ENCODE measurements at places on chromosomes 1 and 21.
A peak's percentile ranks its signal among the peaks of the same experiment; 100 is the strongest.

- DNase-seq: no peak
Observed at GRCh38 chr1:162248854-162249535, 127.7 kb downstream of the SPATA46 start.

DNA sequence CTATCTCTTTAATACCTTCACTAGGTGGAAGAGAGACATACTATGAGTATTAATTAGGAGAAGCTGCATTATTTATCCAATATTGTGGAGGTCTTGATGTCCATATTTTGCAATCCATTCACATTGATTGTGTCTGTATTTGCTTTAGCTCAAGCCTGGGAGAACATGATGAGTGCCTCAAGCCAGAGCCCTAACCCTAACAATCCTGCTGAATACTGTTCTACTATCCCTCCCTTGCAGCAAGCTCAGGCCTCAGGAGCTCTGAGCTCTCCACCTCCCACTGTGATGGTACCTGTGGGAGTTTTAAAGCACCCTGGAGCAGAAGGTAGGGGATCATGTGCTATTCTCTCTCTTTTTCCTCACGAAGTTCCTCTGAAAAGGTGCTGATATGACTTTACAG is 99.5 kb downstream of the CC2D1B start:
- DNase-seq: no peak

- no peak for DNase-seq
Observed at GRCh38 chr1:91647061-91647460, 146.4 kb downstream of the CDC7 start.

- no peak for DNase-seq
Observed at GRCh38 chr1:36322786-36323635, 434 bp downstream of the EVA1B start.

DNA sequence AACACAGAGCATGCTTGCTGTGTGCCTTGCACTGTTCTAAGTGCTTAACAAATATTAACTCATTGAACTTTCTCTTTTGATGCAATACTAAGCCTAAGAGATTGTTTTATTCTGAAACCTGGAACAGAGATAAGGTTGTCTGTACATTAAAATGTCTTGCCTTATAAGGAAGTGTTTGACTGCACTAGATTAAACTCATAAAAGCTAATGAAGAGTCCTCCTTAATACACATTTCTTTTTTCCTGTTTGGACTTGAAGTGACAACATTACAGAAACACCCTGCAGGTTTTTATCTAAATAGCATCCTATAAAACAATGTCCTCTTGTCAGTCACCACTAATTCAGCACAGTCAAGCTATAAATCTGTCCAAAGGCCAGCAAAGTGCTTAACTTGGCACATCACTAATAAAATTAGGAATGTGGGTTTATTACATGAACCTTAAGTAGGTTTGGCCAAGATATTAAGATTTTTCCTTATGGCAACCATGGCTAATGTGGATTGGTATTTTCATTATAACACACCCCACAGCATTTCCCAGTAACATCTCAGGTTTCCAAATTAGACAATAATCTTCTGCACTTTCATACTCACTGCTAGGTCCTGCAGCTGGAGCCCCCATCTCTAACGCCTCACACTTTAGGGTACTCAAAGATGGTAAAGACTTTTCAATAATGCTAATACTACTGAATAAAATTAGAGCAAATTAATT is 389.7 kb downstream of the LMO4 start:
- DNase-seq: no peak

DNA sequence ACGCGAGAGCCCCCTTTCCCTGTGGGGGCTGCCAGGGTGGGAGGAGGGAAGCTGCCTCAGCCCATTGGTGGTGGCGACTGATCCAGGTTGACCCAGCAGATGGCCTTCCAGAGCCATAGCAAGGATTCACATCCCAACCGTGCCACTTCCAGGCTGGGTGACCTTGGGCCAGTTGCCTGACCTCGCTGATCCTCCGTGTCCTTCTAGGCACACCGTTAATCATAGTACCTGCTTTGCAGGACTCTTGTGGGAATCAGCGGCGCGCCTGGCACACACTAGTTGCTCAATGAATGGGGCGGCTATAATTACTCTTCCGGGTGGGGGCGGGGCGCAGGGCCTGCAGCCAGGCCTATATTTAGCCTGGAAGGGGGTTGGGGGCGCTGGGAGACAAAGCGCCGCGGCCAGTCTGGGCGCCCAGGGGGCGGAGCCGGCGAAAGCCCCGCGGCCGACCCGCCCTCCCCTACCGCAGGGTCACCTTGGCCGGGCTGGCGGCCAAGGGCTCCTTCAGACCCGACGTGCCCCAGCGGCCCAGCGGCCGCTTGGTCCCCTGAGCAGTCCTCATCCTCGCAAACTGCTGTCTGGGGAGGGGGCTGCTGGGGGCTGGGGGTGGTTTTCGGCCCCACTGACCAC is 5.1 kb downstream of the HSPB7 start:
- peak; percentile 18 for DNase-seq

GRCh38 chr1:191669629-191670028 is 488.6 kb upstream of the RGS18 start:
- DNase-seq: no peak

GRCh38 chr1:1434131-1434823 is 1.2 kb upstream of the VWA1 start:
- no peak for DNase-seq

DNA sequence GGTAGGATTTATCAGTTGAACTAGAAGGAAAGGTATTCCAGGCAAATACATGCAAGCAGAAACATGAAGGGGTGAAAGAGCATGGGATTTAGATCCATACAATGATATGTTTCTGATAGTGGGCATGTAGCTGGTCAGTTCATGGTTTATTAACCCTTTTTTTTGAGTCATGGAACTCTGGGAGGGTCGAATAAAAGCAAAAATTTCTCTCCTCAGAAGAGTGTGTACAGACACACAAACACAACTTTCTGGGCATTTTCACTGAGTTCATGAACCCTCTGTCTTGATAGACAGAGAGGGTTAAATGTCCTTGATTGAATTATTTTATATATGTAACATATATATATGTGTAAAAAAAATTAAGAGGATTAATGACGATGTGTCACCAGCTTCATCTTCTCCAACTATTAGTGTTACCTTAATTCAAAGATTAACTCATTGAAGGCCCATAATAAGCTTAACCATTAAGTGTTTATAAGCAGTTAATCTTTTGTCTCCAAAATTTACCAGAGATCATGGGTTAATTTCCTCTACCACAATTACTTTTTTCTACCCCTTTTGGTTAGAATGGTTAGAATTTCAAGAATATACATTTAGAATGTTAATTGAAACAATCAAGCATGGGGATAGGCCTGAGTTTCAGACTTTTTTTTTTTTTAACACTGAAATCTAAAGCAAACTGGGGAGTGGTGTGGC is 4.6 kb downstream of the JUN start:
- DNase-seq: no peak

GRCh38 chr1:212531796-212532195 is 76.8 kb upstream of the ATF3 start:
- no peak for DNase-seq

DNA sequence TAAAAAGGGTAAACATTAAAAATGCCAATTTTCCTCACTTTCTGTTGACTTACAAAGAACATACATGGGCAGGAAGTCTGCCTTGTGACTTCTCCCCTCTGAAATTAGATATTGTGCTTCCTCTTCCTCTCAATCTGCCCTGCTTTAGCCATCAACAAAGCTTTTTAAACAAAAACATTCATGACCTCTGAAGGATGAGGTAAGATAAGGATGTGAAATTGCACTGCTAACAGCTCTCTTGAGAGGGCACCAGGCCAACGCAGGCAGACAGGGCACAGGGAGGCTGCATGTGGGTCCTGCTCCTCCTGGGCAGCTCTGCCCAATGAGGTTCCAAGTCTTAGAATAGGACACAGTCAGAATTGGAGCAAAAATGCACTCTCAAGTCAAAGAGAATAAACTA is 62.1 kb downstream of the DEGS1 start:
- peak; percentile 1 for DNase-seq

DNA sequence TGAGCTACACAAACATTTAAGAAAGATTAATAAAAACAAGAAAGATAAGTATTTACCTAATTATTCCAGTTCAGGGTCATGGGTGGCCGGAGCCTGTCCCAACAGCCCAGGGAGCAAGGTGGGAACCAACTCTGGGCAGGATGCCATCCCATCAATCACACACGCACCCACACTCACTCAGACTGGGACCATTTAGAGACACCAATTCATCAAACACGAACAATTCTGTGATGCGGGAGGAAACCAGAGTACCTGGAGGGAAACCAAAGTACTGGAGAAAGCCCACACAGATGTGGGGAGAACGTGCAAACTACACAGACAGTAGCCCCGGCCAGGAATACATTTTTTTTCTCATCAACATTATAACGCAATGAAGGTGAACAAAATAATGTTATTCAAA is 16.2 kb downstream of the WASF2 start:
- DNase-seq: no peak

- DNase-seq: no peak
Observed at GRCh38 chr1:25492323-25492722, 51.1 kb upstream of the LDLRAP1 start.

DNA sequence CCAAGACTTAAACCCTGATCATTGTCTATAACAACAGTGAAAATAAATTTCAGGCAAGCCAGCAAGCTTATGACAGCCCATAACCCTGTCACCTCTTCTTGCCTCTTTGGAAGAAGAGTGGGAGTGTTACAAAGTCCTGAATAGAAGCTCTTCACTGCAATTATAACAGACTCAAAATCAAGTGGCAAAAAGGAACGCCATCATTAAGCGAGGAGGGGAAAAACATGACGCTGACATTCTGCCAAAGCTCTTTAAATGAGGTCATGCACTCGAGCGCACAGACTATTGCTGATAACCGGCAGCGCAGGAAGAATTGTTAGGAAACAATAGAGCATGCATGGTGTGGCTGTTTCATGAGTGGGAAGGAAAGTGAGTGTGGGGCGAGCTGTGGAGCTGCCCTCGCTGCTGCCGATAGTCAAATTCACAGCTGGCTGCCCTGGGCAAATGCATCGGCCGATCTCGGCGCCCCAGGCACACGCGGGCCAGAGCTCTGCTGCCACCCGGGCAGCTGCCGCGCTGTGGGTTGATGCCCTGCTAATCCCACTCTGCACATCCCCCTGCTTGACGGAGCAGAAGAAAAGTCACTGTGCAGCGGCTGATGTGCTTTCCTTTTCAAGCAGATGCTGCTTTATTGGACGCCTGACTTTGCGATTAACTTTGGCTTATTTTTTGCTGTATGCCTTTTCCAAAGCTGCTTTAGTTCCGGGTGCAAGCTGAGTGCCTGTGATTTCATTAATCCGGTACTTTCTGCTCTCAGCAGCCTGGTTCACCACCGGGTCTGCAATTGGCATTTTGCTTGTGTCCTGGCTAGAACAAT is 102.4 kb upstream of the ST6GALNAC5 start:
- DNase-seq: no peak

- no peak for DNase-seq
Observed at GRCh38 chr1:24051206-24051945, 60.6 kb downstream of the MYOM3 start.

GRCh38 chr1:233088613-233089012 is 138.2 kb downstream of the NTPCR start:
- DNase-seq: no peak

GRCh38 chr1:115426231-115426771 is 88.3 kb upstream of the NGF start:
- DNase-seq: no peak

DNA sequence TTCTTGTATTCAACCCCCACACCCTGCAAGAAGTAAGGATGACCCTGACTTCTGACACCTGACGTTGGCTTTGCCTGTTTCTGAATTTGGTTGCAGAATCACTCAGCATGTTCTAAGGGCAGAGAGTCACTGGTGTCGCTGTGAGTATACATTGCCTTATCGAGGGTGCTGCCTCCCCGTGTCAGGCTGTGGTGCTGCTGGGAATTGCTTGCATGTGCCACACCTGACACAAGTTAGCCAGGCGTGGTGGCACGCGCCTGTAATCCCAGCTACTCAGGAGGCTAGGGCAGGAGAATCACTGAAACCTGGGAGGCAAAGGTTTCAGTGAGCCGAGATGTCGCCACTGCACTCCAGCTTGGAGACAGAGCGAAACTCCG is 45.9 kb downstream of the WDR4 start:
- DNase-seq: peak; percentile 40

GRCh38 chr1:75430526-75430925 is 180.4 kb downstream of the SLC44A5 start:
- no peak for DNase-seq

DNA sequence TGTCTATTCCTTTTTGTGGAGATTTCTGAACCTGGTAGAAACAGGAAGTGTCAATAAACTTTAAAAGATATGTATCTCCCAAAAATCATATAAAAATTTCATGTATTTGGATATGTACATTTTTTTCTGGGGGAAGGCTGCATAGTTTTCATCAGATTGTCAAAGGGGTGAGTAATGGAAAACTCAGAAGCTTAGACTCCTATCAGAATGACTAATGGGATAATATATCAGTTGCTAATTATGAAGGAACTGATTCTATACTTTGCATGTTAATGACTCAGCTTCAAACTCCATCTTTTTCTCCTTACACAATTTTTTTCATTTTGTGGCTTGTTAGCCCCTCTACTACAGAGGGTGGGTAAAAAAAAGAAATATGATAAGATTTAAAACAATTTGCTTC is 55.9 kb downstream of the GON4L start:
- DNase-seq: no peak

DNA sequence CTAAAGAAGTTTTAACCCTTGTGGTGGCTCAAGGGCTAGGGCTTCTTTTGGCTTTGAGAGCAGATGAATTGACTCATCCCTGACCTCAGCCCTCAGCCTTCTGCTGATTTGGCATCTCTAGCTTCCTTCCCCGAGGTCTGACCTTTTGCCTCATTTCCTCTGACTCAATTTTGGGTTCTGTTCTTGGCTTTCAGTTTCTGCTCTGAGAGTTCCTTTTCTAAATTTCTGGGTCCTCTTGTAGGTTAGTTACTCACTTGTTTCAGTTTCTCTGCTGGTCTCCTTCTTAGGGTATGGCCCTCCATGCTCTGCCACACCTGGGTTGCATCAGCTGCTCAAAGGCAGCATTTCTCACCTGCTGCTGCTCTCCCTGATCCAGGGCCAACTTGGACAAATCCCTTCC is 19.4 kb downstream of the PDE4B start:
- peak; percentile 38 for DNase-seq

- no peak for DNase-seq
Observed at GRCh38 chr21:43824333-43825241, 35.2 kb downstream of the RRP1 start.

GRCh38 chr1:27058966-27059669 is 46.5 kb upstream of the TENT5B start:
- no peak for DNase-seq

GRCh38 chr1:231550448-231550781 is 21.9 kb downstream of the TSNAX start:
- DNase-seq: no peak

GRCh38 chr1:99756598-99756997 is 9.8 kb downstream of the FRRS1 start:
- no peak for DNase-seq

- DNase-seq: no peak
Observed at GRCh38 chr1:156372265-156372586, 3.2 kb downstream of the RHBG start.

DNA sequence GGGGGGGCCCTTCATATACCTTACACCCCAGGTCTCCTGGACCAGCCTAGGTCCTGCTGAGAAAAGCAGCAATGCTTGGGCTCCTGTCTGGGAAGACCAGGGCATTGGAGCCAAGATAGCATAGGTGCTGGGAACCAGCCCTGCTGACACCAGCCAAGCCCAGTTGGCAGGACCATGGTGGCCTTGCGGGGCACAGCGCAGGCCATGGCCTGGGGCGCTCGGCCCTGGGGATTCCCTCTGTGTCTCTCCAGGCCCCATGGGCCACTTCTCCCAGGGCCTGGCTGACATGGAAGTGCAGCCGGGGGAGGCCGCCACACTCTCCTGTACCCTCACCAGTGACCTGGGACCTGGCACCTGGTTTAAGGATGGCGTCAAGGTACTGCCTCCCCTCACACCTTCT is 23.3 kb downstream of the IGFN1 start:
- no peak for DNase-seq

All from activated CD4-positive, alpha-beta T cell treated with anti-CD3 and anti-CD28 coated beads for 24 hours (primary cell).